GM12878 (cell line): ENCODE measurements at places on chromosomes 5 and 9. TPM values are rescaled to one million over a fixed set of nuclear protein-coding genes. Genes with fewer than 3 reads are reported as not detected.

The ECM2 gene
- 0.08 TPM in 1 of 2 replicates, not detected in the other for total RNA-seq

The SLC46A2 gene
- not detected in 2 replicates for total RNA-seq

The CARTPT gene
- not detected in 2 replicates for total RNA-seq

The KLF9 gene
- total RNA-seq, result 0.95 and 1.1 TPM in 2 replicates

The FST gene
- 0.23 and 0.43 TPM in 2 replicates for total RNA-seq

The NOP16 gene
- 89.2 and 90.8 TPM in 2 replicates for total RNA-seq

The GABRA6 gene
- total RNA-seq, result not detected in 2 replicates

The SLC6A7 gene
- total RNA-seq, result 0.08 TPM in 1 of 2 replicates, not detected in the other

The SYK gene
- total RNA-seq, result 128 and 135 TPM in 2 replicates

The MYO10 gene
- total RNA-seq, result 0.58 and 0.77 TPM in 2 replicates
